ENCODE measurements at places on chromosomes 1 and 21.
A peak's percentile ranks its signal among the peaks of the same experiment; 100 is the strongest.

- DNase-seq: no peak
Measured at GRCh38 chr1:202959276-202959620, 1.1 kb upstream of the ADIPOR1 start.

DNA sequence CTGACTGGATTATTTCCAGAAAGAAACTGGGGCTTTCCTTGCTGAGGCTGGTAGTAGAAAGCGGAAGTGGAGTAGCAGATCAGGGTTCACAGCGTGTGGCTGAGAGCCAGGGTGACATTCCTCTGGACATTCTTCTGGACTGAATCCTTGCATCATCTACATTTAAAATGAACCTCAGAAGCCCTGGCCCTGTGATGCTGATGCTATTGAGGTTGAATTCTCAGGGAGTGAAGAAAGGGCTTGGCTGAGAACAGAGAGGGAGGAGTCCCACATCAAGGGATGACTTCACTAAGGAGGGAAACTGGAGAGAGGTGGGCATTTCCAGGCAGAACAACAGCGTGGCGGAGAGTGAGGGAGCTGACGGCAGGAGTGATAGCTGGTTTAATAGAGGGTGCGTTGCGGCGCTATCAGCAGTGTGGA is 102.3 kb upstream of the LMO4 start:
- DNase-seq: no peak

GRCh38 chr1:70256664-70257063 is 35.5 kb downstream of the SRSF11 start:
- no peak for DNase-seq

DNA sequence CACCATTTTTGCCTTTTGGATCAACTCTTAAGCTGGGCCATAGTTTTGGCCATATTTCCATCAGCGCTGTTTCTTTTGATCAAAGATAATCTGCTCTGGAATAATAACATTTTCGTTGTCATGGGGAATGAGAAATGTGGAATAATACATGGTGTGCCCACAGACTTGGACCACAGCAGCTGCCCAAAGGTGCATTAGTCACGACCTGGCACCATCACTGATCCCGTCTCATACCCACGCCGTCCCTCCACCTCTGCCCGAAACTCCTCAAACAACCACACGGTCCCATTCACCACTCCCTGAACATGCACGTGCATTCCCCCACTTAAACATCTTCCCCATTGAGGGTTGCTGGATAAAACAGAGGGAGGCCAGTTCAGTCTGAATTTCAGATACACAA is 76.9 kb downstream of the SLC66A1 start:
- DNase-seq: no peak

GRCh38 chr1:92486251-92487077 is at the start of gene GFI1:
GFI1 (minus strand) TSS chr1:92486925; CDS start chr1:92483487, 3,438 bp downstream.
- DNase-seq: peak; percentile 53

- no peak for DNase-seq
Measured at GRCh38 chr1:62309906-62310305, 9.3 kb downstream of the KANK4 start.

- DNase-seq: peak; percentile 4
Measured at GRCh38 chr1:243421784-243422183, 165.9 kb downstream of the SDCCAG8 start.

GRCh38 chr1:36722871-36723270 is 240.2 kb upstream of the CSF3R start:
- DNase-seq: no peak

GRCh38 chr1:8746554-8746953 is 70.9 kb downstream of the RERE start:
- DNase-seq: no peak

GRCh38 chr1:221397606-221398005 is 344.3 kb downstream of the DUSP10 start:
- DNase-seq: no peak

DNA sequence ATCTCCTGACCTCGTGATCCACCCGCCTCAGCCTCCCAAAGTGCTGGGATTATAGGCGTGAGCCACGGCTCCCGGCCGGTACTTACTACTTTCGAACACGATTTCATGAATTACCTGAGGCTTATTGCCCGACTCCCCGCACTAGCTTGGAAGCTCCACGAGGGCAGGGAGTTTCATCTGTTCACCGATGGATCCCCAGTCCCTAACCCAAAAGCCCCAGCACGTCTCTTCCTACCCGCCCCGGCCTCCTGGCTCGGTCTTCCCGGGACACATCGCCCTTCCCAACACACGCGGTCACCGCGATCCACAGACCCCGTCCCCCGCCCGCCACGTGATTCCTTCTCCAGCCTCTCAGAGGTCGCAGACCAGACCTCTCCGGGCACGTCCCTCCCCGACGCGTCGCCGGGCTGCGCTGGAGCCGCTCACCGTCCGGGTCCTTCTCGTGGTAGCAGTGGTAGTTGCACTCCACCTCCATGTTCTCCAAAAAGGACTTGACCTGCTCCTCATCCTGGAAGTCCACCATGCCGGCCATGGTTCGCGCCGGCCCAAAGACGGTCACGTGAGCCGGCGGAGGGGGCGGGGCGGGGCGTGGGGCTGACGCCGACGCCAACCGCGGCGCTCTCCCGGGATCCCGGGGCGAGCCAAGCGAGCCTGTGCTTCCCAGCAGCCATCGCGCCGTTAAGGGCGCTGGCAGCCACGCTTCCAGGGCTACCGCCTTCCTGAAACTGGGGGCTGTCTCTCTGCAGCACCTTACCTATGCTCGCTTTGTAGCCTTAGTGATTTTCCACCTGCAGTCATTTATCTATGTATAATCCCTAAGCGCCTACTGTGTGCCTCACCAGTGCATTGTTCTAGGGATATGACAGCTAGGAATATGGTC is at the start of gene COA7:
TSS of gene COA7 (minus strand) at position 553 of the 880 bp plus-strand sequence. CDS start at position 532, 21 bp downstream.
- DNase-seq: peak; percentile 60

- DNase-seq: no peak
Measured at GRCh38 chr1:27862004-27862403, 10.3 kb upstream of the THEMIS2 start.

GRCh38 chr1:227941509-227942020 is 6.2 kb downstream of the WNT9A start:
- no peak for DNase-seq

GRCh38 chr1:240610636-240611035 is 1.3 kb downstream of the GREM2 start:
- no peak for DNase-seq

- peak; percentile 35 for DNase-seq
Measured at GRCh38 chr1:114979278-114979891, 50.2 kb upstream of the TSHB start.

DNA sequence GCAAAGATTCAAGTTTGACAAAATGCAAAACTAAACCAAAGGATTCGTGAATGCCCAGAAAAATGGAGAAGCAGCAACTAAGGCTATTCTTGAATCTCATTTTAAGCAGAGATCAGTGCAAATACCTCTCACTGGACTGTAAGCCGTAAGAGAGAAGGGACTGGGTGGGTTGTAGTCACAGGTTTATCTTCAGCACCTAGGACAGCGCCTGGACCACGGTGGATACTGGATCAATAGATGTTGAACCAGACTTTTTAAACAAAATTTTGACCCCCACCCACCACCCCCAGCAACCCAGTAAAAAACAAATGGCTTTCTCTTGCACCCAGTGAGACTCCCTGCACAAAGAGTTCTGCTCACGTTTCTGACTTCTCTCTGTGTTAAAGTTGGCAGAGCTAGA is 347.1 kb downstream of the AJAP1 start:
- no peak for DNase-seq

DNA sequence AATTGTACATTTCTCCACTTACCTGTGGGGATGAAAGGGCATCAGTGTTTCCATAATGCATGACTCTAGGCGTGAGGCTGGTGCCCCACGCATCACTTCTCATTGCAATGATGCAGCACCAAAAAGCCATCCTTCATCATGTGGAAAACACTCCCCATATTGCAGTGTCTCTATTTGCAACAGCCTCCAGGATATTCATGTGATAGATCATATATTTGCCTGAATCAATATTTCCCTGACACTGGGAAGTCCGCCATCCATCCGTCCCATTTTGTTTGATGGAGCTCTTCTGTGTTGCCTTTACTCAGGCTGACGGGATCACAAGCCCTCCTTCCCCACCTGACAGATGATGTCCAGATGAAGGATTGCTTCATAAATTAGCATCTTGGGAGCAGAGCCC is 74.5 kb upstream of the CAMK1G start:
- DNase-seq: no peak

DNA sequence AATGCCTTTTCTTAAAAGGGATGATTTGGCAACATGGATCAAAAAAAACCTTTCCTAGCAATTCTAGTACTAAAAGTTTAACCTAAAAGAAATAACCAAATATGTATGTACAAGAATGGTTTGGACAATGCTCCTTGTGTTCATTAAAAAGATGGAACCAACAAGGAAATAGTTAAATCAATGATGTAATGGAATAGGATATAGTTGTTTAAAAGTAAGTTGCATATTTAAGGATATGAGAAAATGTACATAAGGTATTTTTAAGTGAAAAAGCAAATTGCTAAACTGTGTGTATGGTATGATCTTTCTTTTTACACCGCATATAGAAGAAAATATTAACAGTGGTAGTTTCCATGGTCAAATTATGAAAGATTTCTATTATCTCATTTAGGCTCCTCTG is 12.1 kb downstream of the SLC30A10 start:
- DNase-seq: no peak

DNA sequence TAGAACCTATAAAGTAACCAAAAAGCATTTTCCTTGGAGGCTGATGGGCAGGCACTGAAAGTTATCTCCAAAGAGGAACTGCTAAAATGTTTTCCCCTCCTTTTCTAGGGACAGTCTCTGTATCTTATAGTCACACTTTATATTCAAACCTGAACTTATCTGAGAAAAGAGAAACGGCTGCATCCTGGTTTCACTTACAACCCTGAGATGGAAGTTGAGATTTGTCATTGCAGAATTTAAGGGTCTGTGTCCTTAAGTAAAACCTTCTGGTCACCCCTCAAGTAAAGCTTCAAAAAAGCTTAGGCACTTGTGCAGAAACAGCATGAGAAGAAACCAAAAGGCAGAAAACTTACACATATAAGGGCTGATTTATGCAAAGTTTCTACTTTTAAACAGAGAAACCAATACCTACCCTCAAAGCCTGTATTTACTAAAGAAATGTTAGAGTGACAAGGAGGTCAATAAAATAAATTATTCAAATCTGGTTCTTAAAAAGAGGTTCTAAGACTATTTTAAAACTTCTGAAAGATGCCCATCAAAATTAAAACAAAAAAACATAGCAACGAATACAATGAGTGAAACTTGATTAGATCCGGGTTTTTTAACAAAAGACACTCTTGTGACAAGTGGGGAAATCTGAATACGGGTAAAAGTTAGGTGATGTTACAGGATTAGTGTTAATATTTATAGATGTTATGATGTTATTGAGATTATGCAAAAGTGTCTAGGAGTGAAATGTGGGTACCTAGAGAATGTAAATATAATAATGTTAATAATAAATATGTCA is 9.9 kb downstream of the CD58 start:
- DNase-seq: no peak

All from CD4-positive, alpha-beta T cell treated with Interferon gamma for 1 hour (primary cell).